GM19239 (cell line): ENCODE measurements at places on chromosomes 16 and 17.

GRCh38 chr16:17949141-17949981 is 387.2 kb downstream of the NPIPA8 start:
- DNase-seq: no peak

DNA sequence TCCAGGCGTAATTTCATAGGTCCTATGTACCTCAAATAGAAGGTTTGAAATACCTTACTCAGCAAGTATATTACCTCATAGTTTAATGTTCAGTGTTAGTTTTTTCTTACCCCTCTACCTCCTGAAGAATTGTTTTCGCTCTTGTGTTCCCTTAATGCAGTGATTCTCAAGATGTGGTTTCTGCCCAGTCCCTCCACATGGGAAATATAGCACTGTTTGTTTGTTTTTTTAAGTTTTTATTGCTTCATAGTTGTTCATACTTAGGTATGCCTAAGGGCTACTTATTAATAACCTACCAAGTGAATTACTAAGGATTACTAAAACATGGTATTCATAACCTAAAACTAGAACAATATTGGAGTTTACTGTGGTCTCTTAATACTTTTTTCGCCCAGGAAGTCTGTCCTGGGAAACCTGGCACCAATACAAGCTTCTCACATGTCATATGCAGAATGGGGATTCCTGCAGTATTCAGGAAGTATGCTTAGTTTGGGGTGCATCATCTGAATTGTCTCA is 5.0 kb downstream of the RSPRY1 start:
- no peak for DNase-seq

GRCh38 chr16:56849690-56850680 is 15.0 kb upstream of the SLC12A3 start:
- no peak for DNase-seq

- DNase-seq: no peak
These were observed 4.8 kb upstream of the GOSR1 start for GRCh38 chr17:30472238-30472890.

GRCh38 chr17:27491713-27492190 is 35.5 kb downstream of the KSR1 start:
- DNase-seq: no peak

DNA sequence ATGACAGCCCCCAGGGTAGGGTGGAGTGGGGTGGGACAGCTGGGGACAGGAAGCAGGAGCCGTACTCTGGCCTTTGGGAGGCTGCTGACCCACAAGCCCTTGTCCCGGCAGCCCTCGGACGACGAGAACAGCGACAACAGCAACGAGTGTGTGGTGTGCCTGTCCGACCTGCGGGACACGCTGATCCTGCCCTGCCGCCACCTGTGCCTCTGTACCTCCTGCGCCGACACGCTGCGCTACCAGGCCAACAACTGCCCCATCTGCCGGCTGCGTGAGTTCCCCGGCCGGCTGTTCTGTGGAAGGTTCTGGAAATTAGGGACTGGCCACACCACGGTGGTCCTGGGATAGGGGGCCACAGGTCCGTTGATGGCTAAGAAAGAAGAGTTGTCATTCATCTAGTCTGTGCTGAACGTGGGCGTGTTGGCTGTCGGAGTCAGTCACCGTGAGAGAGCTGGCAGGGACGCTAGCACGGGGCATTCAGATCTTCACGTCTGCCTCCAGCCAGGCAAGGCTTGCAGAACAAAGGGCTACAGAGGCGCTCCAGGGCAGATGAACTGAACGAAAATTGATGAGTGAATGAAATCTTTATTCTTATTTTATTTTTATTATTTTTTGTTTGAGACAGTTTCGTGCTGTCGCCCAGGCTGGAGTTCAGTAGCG is 19.8 kb upstream of the NUDT16L1 start:
- no peak for DNase-seq

- no peak for DNase-seq
These were observed 159.1 kb upstream of the CDH11 start for GRCh38 chr16:65280845-65281512.

DNA sequence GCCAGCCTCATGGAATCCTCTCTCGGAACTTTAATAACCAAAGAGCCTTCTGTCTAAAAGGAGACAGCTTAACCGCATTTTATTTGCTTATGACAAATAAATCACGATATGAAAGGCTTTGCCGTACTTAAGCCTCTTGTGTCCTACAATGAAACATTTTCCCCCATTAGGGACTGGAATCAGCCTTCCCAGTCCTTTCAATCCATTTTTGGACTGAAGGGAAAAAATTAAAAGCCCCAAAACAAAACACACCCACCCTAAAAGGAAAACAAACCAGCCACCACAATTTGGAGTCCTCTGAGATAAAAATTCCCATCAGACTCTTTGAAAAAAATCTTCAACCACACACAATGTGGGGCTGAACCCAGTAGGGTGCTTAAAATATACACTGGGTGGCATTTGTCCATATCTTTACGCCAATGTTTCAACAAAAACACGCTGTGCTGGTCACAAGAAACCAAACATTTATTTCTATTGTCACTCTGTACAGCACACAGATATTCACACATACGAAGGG is 3.0 kb downstream of the HOXB4 start:
- no peak for DNase-seq
